ENCODE measurements at places on chromosomes 4 and X.

GRCh38 chr4:16669036-16669435 is 229.4 kb downstream of the LDB2 start:
- no peak for DNase-seq

- no peak for DNase-seq
Measured at GRCh38 chr4:55308071-55308470, 38.0 kb upstream of the SRD5A3 start.

DNA sequence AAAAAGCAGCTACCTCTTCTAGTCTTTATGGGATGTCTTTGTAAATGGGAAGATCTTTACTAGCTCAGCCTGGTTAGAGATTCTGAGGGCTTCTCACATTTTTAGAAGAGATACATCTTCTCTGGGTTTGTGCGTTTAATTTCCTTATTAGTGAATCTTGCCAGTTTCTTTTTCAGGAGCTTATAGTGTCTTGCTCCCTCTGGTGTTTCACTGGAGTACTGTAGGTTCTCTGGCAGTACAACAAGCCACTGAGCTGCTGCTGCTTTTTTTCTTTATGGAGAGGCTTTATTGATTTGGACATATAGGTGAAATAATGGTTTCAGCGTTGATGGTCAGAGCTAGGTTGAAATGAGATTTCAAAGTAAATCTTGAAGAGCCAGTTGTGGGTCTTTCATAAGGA is 82.9 kb downstream of the LAS1L start:
- no peak for DNase-seq

GRCh38 chrX:20372533-20372932 is 105.8 kb upstream of the RPS6KA3 start:
- no peak for DNase-seq

DNA sequence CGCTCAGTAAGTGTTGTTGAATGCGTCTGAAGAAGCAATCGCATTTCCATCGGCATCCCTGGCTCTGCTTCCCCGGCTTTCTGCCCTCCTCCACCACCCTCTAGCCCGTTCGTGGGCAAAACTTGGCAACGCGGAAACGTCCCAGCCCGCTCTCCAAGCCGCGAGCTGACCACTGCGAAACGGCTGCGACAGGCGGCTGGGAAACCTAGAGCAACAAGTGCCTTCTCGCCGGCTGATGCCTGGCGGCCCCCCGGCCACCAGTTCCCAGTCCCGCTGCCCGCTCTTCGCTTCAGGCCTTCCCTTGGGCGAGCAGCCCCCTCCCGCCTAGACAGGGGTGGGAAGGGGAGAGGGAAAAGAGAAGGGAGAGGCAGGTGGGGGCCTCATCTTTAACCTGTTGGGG is 837 bp downstream of the CITED1 start:
- DNase-seq: no peak

- no peak for DNase-seq
Measured at GRCh38 chr4:113825272-113825671, 63.7 kb upstream of the CAMK2D start.

- DNase-seq: no peak
Measured at GRCh38 chr4:178090640-178091411, 648.6 kb upstream of the AGA start.

- DNase-seq: no peak
Measured at GRCh38 chrX:111568354-111568753, 56.9 kb downstream of the SERTM2 start.
